ENCODE measurements at places on chromosomes 3 and 15. TPM values are rescaled to one million over a fixed set of nuclear protein-coding genes. Genes with fewer than 3 reads are reported as not detected.

Gene C3orf70
- total RNA-seq: 3.8 TPM

DNA sequence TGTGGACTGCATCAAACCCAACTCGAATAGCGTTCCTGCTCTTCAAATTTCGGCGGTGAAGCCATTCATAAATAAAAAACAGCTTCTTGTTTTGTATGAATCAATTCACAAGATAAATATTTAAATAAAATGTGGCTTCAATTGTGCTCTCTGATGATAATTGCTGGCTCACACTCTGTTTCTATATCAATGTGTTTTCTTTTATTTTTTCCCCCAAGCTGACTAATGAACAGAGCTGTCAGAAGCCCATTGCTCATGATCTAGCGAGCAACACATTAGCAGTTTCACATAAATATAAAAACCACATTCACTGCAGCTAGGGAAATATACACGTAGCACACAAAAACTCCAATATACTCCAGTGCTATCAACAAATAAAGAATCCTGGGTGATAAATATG, 45.0 kb upstream of the FOXP1 start:
- no peak for DNase-seq
- H3K27ac ChIP-seq: no peak overlapping the region
- no peak overlapping the region for H3K4me3 ChIP-seq
- H3K4me1 ChIP-seq: no peaks in the 10 kb centered on the region
- H3K27me3 ChIP-seq: no peaks in the 10 kb centered on the region

DNA sequence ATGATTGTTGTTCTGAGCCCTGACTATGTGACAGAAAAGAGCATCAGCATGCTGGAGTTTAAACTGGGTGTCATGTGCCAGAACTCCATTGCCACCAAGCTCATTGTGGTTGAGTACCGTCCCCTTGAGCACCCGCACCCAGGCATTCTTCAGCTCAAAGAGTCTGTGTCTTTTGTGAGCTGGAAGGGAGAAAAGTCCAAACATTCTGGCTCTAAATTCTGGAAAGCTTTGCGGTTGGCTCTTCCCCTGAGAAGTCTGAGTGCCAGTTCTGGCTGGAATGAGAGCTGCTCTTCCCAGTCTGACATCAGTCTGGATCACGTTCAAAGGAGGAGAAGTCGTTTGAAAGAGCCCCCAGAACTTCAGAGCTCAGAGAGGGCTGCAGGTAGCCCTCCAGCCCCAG, 142.0 kb downstream of the IL1RAP start:
- DNase-seq: no peak
- H3K27ac ChIP-seq: no peak overlapping the region
- no peaks in the 10 kb centered on the region for H3K27me3 ChIP-seq
- no peak overlapping the region for H3K4me3 ChIP-seq
- no peaks in the 10 kb centered on the region for H3K36me3 ChIP-seq

DNA sequence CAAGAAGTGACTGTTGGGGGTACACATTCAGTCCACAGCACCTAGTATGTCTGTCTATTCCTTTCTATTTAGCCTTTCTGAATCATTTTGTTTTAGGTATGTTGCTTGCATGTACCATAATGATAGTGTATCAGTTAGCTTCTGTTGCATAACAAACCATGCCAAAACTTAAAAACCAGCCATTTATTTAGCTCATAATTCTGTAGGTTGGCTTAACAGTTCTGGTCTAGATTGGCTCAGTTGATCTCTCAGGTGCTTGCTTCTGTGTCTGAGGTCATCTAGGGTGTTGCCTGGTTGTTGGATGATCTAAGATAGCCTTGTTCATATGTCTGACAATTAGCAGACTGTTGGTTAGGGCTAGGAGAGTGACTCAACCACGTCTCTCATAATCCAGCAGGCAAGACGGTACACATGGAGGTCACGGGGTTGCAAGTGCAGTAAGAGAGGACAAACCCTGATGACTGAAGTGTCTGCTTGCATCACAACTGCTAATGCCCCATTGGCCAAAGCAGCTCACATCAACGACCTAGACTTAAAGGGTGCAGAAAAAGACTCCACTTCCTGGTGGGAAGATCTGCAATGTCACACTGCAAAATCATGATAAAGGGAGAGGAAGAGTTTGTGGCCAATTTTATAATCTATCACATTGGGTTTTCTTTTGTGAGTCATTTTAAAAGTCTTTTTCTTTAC, 6.8 kb upstream of the PDCD6IP start:
- H3K4me3 ChIP-seq: no peak overlapping the region
- no peaks in the 10 kb centered on the region for H3K27me3 ChIP-seq
- no peaks in the 10 kb centered on the region for H3K36me3 ChIP-seq
- no peak overlapping the region for H3K27ac ChIP-seq

- no peaks in the 10 kb centered on the region for H3K4me1 ChIP-seq
- H3K27me3 ChIP-seq: no peaks in the 10 kb centered on the region
- no peak overlapping the region for H3K4me3 ChIP-seq
- no peak for DNase-seq
- no peaks in the 10 kb centered on the region for H3K36me3 ChIP-seq
- H3K27ac ChIP-seq: no peak overlapping the region
Measured at GRCh38 chr15:100893261-100893963, 13.8 kb downstream of the ALDH1A3 start.

GRCh38 chr3:57331078-57331610, 38.7 kb upstream of the ASB14 start:
- H3K27ac ChIP-seq: no peak overlapping the region
- H3K27me3 ChIP-seq: no peaks in the 10 kb centered on the region
- DNase-seq: no peak
- no peaks in the 10 kb centered on the region for H3K4me1 ChIP-seq

GRCh38 chr15:57152133-57152532, 224.2 kb upstream of the CGNL1 start:
- no peak overlapping the region for H3K27ac ChIP-seq
- no peaks in the 10 kb centered on the region for H3K4me1 ChIP-seq
- DNase-seq: no peak
- no peaks in the 10 kb centered on the region for H3K36me3 ChIP-seq
- no peak overlapping the region for H3K4me3 ChIP-seq

DNA sequence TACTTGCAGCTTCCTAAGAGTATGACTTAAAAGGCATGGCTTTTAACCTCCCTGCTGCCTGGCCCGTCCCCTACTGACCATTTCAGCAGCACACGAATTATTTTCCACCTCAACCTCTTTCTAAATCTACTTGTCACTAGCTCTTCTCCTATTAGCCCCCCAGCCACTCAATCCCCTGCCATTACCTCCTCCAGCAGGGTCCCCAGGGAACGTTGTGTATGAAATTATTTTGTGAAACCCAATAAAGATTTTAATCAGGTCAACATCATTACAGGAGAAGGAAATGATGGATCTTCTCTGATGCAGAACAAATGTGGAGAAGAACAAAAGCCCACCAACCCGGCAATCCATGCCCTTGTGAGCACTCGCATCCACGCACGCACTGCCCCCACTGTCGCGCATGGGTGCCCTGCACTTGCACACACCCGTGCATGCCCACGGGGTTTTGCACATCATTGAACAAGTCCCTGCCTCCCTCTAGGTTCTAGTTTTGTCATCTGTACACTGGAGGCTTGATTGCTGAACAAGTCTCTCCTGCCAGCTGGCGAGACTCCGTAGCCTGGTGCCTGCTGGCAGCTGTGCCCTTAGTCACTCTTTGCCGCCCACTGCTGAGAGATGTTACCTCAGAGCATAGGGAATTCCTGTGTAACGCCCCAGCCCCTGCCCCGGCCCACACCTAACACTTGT, 51.6 kb downstream of the LINGO1 start:
- no peaks in the 10 kb centered on the region for H3K4me1 ChIP-seq
- no peak overlapping the region for H3K27ac ChIP-seq
- H3K36me3 ChIP-seq: no peaks in the 10 kb centered on the region
- H3K27me3 ChIP-seq: no peaks in the 10 kb centered on the region

DNA sequence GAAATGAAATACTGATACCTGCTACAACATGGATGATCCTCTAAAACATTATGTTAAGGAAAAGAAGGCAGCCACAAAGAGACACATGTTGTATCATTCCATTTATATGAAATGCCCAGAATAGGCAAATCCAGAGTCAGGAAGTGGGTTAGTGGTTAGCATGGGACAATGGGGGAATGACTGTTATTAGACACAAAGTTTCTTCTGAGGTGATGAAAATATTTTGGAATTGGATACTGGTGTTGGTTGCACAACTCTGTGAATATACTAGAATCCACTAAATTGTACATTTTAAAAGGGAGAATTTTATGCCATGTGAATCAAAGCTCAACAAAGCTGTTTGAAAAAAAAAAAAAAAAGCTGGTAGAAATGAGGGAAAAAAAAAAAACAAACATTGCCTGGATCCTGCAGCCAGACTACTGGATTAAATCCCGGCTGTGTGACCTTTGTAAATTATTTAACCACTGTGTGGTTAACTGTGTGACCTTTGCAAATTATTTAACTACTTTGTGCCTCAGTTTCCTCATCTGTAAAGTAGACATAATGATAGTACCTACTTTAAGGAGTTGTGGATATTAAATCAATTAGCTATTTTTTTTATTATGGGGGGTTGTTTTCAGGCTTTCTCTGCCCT, 75.6 kb upstream of the PRICKLE2 start:
- no peaks in the 10 kb centered on the region for H3K27me3 ChIP-seq
- H3K4me1 ChIP-seq: no peaks in the 10 kb centered on the region
- H3K4me3 ChIP-seq: no peak overlapping the region
- no peak for DNase-seq
- no peaks in the 10 kb centered on the region for H3K36me3 ChIP-seq

DNA sequence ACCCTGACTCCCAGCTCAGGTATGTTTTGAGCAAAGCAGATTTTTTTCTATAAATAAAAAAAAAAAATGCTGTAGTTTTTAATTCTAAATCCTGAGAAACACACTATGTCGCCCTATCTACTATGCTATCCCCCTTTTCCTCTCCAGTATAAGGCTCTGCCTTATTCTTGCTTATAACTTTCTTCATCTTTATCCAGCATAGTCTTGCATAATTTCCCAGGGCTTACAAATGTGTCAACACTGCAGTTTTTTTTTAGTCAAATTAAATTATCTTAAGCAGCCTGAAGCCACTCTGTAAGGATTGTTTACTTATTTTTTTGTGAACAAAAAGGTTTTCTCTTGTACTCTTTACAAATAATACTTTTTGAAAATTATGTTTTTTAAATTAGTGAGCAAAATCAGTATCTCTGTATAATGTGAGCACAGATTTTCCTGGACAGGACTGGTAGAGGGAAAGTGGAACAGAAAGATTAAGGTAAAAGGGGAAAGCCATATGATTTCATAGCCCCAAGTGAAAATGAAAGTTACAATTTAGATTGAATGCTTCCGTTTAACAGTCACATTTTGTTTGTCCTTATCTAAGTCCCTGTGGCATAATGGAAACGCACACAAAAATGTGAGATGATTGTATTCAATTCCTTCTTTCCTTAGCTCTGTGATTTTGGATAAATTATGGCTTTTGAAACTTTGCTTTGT, 5.6 kb upstream of the PYDC2 start:
- no peak for DNase-seq
- H3K4me3 ChIP-seq: no peak overlapping the region
- no peaks in the 10 kb centered on the region for H3K4me1 ChIP-seq
- no peak overlapping the region for H3K27ac ChIP-seq

DNA sequence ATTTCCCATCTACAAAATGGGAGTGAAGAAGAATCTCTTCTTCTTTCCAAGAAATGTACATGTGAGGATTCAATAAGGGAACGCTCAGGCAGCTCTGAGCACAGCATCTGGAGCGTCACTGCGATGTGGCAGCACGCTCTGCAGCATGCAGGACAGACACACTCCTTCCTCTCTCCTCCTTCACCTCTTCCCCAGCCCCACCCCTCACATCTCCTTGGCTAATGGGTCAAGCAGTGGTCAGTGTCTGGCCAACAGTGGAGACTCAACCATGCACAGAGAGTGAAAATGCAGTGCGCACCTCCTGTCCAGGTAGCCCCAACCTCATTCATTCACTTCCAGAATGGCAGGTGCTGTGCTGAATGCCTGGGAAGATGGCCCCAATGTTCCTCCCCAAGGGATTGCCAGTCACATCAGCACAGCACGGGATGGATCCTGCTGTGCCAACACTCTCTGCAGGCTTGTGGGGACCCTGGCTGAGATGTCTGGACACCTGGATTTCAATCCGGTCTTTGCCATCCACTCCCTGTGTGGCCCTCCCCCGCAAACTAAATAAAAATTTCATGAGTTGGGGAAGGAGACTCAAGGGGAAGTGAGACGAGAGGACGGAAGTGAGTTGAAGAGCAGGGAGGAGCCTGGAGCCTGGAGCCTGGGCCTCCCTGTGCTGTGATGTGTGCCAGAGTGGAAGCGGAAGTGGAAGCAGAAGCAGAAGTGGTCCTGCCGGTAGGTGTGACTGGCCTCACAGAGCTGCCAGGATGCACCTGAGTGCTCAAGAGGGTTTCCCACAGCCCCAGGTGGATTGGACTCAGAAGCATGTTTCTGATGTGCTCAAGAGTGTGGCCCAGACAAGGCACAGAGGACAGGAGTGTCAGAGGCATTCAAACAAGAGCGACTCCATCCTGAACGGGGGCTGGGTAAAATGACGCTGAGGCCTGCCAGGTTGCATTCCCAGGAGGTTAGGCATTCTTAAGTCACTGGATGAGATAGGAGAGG, 163.9 kb downstream of the SMAD6 start:
- peak; percentile 19 for DNase-seq
- no peaks in the 10 kb centered on the region for H3K36me3 ChIP-seq
- H3K4me1 ChIP-seq: no peaks in the 10 kb centered on the region
- H3K4me3 ChIP-seq: no peak overlapping the region
- no peak overlapping the region for H3K27ac ChIP-seq
- H3K27me3 ChIP-seq: no peaks in the 10 kb centered on the region

DNA sequence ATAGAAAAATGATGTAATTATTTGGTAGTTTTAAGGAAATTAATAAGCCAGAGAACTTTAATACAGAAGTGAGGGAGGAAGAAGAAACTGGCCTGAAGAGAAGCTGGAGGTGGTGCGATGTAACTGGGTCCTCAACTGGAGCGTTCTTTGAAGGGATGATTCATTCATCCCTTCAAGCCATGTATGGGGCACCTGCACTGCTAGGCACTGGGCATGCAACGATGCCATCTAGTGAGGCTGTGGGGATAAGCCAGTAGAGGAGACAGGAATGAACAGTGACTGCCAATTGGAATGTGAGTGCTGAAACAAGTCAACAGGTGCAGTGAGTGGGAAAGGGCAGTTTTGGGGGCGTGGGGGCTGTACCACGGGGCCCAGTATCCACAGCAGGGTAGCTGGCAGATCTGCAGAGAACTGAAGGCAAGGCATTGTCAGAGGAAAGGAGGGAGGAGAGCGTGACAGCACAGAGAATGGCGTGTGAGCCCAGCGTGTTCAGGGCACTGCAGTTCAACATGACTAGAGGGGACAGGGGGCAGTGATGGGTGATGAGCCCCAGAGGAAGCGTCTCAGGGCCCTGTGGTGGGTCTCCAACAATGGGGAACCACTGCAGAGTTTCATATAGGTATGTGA, 3.8 kb upstream of the KIF23 start:
- H3K27me3 ChIP-seq: no peaks in the 10 kb centered on the region
- no peak overlapping the region for H3K27ac ChIP-seq
- H3K4me3 ChIP-seq: no peak overlapping the region
